Stimulated activated CD8-positive, alpha-beta memory T cell treated with anti-CD3 and anti-CD28 coated beads, Interleukin-12 subunit alpha, Interleukin-12 subunit beta, amount 100 ng/mL, for 1 hour (primary cell): ENCODE measurements at places on chromosomes 1 and 21.

GRCh38 chr1:200415227-200415626 lies 5.4 kb upstream of the ZNF281 start:
- DNase-seq, result no peak

GRCh38 chr1:162548170-162548569 lies 13.4 kb upstream of the UAP1 start:
- no peak for DNase-seq

DNA sequence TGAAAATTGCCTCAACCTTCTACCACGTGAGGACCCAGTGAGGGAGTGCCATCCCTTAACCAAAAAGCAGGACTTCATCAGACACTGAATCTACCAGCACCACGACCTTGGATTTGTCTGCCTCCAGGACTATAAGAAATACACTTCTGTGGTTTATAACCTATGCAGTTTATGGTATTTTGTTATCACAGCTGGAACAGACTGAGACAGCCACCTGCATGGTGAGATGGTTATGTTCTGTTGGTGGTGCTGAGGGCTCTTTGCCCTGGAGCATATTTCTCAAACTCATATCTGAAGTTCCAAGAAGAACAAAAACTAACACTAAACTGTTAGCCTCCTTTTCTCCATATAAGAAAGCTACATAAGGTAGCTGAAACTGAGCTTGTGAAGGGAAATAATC lies 69.8 kb upstream of the RGS18 start:
- no peak for DNase-seq

DNA sequence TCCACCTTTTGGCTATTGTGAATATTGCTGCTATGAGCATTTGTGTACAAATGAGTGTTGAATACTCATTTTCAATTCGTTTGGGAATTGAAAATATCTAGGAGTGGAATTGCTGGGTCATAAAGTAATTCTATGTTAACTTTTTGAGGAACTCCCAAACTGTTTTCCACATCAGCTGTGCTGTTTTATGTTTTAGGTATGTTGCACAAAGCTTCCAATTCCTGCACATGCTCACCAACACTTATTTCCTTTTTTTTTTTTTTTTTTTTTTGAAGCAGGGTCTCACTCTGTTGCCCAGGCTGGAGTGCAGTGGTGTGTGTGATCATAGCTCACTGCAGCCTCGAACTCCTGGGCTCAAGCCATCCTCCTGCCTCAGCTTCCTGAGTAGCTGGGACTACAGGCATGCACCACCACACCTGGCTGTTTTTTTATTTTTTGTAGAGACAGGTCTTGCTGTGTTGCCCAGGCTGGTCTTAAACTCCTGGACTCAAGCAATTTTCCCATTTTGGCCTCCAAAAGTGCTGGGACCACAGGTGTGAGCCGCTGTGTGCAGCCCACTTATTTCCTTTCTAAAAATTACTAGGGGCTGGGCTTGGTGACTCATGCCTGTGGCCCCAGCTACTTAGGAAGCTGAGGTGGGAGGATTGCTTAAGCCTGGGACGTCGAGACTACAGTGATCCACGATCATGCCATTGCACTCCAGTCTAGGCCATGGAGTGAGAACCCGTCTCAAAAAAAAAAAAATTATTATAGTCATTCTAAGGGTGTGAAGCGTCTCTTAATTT lies 33.4 kb downstream of the TMCC2 start:
- DNase-seq, result no peak

DNA sequence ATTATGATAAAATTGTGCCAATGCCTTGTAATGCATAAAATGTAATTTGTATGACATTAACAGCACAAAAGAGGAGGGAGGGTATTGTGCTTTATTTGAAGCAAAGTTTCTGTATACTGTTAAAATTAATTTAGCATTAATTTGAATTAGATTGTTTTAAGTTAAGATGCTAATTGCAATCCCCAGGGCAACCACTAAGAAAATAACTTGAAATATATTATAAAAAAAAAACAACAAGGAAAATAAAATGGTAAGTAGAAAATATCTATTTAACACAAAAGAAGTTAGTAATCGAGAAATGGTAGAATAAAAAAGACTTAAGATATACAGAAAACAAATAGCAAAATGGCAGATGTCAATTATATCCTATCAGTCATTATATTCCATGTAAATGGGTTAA lies 131.4 kb upstream of the KAZN start:
- DNase-seq, result no peak

- DNase-seq, result no peak
These were observed 207.0 kb downstream of the TTLL7 start for GRCh38 chr1:83791821-83792437.

DNA sequence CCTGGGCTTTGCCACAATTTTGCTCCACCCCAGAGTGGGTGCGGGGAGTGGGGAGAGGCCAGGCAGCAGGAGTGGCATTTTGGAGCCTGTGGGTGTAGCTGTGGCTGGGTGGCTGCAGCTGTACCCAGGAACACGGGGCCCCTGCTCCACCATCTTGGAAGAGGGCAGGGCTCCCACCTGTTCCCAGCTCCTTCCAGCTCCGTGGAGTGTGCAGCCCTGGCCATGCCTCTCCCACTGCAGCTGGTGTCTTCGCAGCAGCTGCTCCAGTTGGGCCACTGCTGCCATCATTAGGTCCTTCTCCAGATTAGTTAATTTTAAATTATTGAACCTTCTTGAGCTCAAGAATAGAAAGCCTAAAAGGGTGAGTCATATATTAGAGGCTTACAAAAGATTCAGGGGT lies 17.6 kb downstream of the FAM20B start:
- DNase-seq, result no peak

DNA sequence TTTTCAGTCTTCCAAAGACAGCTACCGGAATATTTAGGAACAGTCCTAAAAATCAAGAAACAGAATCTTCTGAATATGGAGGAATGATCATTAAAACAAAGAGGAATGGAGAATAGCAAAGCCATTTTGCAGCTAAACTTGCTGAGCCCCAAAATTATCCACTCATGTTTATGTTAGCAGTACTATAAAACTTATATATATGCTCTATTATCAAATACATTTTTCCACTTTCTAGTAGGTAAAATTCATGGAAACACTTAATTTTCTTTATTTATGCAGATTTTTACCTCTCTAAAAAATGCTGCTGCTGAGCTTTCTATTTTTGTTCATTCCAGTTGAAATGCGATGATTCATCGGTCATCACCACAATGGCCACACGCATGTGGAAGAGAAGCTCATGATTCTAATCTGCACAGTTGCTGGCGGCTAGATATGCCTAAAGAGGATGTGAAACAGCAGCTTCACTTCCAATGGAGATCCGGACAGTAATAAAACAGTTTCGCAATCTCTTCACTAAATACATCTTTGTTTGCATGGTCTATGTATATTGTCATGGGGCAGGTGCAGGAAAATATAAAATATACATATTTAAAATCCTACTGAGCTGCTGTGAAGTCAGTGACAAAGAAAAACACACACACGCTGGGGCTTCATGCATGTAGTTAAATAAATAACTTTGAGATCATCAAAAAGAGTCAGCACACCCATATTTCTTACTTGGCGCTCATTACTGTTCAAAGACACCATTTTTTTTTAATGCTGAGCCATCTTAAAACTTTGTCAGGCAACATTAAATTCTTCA lies 292.2 kb downstream of the SMYD3 start:
- no peak for DNase-seq

DNA sequence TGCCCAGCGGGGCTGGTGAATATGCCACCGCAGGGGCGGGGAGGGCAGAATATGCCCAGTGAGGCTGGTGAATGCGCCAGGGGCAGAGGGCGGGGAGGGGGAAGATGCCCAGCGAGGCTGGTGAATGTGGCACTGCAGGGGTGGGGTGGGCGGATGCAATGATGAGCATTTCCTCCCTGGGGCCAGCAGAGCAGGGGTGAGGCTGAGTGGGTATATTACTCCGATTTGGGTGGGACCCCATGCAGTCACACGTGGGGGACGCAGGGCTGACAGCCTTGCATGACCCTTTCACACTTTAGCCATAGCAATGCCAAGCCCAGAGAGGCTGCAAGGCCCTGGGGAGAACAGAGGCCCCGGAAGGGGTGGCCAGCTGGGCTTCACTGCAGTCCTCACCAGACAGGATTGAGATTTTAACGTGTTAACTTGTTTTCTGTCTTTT lies 9.3 kb upstream of the SLX9 start:
- DNase-seq, result no peak

DNA sequence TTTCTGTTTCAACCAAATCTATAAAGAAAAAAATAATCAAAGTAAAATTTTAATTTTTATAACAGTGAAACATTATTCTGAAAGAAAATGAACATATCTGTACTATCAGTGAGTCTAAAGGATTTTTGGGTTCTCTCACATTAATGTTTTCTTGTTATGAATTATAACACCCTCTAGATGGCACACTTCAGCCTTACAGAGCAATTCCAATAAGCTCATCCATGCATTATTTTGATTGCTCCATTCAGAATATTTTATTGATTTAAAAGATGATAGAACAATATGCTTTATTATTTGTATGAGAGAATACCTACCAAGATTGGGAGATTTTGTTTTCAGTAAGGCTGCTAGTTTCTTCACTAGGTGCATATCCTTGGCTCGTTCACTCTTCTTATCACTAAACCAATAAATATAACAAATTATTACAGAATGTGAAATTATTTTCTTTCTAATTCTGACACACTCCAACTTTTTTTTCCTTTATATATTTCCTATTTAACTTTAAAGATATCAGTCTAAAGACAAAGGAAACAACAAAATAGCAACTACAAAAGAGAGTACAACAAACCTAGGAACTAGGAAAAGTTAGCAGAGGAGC lies 82.4 kb downstream of the RAB3GAP2 start:
- no peak for DNase-seq

DNA sequence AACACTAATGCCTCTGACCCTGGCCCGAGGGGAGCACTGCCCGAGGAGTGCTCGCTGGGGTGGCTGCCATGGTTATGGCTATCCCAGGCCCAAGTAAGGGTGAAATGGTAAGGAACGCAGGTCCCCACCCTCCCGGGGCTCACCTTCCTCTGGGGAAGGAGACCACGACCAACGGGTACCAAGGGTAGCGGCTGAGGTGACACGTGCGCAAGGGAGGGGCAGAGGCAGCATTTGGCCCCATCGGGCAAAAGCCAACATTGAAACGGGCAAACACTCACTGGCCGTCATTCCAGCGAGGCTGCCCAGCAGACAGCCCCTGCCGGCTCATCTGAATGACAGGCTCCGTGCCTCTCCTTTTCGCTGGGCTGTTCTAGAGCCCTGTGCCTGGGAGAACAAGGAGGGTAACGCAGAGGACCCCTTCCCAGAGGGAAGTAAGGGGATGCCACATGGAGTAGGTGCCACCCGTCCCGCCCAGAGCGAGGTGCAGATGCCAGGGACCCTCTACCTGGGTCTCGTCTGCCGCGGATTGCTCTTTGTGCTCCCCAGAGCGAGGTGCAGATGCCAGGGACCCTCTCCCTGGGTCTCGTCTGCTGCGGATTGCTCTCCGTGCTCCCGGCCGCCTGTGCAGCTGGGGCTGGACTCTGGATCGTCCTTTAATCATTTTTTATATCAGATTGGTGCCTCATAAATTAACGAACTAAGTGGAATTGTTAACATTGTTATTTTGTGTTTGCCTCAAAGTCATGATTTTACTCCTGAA lies 16.2 kb downstream of the ACTRT2 start:
- no peak for DNase-seq

GRCh38 chr1:52645261-52645660 lies 12.3 kb downstream of the SHISAL2A start:
- DNase-seq, result no peak

GRCh38 chr21:21385404-21385803 lies 387.2 kb downstream of the NCAM2 start:
- DNase-seq, result no peak

DNA sequence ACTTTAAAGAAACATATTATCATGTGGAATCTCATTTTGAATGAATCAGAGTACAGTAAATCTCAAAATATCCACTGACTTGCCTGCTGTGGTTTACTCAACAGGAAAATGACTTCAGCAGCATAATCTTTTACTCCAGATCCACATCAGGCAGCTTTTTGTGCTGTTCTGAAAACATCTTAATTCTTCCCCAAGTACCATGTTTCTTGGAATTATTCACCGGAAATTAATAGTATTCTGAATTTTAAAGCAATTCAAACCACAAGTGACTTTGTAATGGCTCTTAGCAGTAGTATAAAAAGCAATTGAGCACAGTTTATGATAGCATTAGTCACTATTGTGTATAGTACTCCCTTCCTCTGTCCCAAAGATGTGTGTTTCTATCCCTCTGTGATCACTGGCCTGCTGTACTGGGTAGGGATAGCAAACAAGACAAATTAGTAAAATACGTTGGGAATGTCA lies 64.2 kb upstream of the ERRFI1 start:
- DNase-seq, result no peak

DNA sequence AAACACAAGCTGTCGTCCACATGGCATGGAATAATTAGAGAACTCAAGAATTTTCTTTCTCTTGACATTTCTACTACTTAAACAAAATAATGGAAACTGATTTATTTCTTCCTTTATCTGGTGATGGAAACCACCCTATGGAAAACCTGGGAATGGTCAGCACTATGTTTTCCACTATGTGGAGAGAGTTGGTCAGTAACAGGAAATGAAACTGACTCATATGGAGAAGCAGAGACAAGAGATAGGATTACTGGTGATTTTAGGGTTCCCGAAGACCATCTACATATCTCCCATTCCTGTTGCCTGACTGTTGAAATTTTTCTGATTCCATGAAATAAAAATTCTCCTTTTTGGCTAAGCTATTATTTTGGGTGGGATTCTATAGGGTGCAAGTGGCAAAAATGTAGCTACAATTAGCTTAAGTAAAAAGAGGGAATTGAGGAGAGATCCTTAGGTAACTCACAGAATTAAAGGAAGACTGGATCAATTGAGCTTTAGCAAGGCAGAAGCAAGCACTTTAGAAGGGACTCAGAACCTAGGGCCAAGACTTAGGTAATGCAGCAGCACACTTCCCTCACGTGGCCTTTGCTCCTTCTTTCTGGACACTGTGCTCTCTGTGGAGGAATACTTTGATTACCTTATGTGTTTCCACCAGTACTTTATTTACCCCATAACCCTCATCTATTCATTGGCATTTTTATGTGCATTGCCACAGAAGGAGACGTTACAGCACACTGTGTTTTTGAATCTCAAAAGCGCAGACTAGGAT lies 89.6 kb downstream of the LEPR start:
- no peak for DNase-seq

DNA sequence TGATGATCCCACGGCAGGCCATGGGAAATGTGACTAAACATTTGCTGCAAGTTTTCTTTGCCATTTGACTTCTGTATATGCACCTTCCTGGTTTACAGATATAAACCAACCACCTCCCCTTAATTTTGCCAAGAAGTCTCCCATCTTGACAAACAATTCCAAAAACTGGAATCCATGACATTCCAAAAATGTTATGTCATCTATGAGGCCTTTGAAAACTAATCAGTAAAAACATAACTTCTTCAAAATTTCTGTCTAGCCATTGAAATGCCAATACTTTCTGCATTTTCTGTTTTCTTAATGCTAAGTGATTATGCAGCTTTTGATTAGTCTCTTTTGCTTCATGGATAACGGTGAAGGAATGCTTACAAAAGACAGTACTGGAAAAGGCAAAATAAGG lies 84.1 kb downstream of the LYST start:
- no peak for DNase-seq

GRCh38 chr1:186302381-186302920 lies 72.6 kb downstream of the TPR start:
- DNase-seq, result no peak

GRCh38 chr1:19232524-19232846 lies 18.8 kb downstream of the EMC1 start:
- no peak for DNase-seq
